ENCODE measurements at places on chromosomes 11 and 22.

GRCh38 chr11:86172894-86173293 is 71.7 kb upstream of the EED start:
- DNase-seq, result no peak

GRCh38 chr11:18001191-18001590 is 11.7 kb downstream of the SERGEF start:
- no peak for DNase-seq

GRCh38 chr11:18776324-18776723 is 15.3 kb downstream of the PTPN5 start:
- no peak for DNase-seq

DNA sequence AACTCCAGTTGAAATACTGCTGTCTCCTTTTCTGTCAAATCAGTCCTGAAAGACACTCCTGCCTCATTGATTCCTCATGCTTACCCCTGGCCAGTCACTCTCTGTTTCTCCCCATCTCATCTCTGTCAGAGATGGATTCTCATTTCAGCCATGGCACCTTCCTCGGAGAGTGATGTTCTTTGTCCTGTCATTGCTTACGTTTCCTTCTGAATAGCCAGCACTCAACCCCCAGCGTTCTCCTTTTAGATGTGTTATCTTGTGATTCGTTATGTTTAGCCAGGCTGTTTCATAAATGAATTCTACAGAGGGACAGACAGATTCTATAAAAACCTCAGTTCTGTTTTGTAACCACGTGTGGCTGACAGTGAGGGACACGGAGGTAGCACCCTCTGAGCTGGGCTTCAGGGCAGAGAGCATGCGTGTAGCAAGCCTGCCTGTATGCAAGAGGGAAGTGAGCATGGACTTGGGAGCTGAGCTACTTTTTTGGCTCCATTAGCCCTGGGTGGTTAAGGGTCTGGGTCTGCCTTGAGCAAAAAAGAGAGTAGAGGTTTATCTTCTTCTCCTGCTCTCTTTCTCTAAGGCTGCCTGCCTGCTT is 354.6 kb downstream of the DDX10 start:
- no peak for DNase-seq

DNA sequence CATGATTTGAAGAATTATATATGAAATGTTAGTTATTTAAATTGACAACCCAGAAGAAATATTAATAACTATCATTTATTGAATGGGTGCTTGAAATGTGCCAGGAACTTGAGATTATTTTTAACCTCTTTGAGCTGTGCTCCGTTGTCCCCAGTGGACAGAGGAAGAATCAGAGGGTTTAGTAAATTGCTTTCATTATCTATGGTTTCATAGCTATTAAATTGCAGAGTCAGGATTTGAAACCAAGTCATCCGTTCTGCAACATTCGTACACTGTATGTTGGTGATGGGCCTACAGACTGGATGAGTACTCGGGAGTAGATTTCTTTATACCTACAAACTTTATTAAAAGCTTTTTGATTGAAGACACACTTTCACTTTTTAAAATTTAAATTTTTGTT is 4.9 kb downstream of the HSD17B12 start:
- DNase-seq, result no peak

DNA sequence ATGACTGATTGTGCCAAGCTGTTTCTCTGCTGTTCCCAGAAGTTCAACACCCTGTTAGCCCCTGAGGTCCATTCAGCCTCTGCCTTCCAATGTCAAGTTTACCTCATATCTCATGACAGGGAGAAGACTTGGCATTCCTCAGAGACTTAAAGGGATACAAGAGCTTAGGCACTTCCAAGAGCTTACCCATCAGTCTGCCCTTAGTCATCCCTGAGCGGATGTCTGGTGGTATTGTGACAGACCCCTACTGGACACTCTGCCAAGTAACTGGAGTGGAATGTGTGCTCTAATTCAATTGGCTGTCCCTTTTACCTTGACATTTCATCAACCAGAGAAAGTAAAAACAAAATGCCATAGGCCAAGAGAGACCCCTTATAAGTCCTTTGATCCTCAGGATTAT is 151.5 kb downstream of the AASDHPPT start:
- DNase-seq, result no peak
